ENCODE measurements at places on chromosomes 1 and 21. TPM values are rescaled to one million over a fixed set of nuclear protein-coding genes. Genes with fewer than 3 reads are reported as not detected.

DNA sequence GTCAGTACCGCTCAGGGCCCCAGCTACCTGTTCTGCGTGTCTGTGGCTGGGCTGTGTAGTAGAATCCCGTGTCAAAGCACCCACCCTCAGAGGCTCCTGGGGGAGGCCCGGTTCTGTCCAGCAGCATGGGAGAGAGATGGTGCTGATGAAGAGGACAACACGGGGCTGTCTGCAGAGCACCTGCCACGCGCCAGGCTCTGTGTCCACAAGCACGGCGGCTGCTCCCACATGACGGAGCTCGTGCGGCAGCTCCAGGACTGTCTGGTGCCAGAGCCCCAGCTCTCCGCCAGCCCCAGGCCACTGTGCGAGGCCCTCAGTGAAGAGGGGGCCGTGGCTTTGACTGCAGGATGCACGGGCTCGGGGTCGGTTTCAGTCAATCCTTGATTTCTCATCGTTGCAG lies 42.0 kb upstream of the TSPEAR start:
- no peak for DNase-seq

- DNase-seq = no peak
Observed at GRCh38 chr1:95021119-95021518, 51.6 kb downstream of the ALG14 start.

Gene LMX1A
- polyA plus RNA-seq = 0.03 TPM

Gene ESPN
- 2.1 TPM for polyA plus RNA-seq

Gene CELF3
- polyA plus RNA-seq = 0.06 TPM

Gene DEPDC1
- polyA plus RNA-seq = 0.33 TPM

Gene HTR6
- not detected for polyA plus RNA-seq
